Nephron progenitor cell (in vitro differentiated cells): ENCODE measurements at places on chromosomes 16 and 17.

GRCh38 chr17:2860045-2860444, 63.8 kb downstream of the RAP1GAP2 start:
- no peak for DNase-seq

DNA sequence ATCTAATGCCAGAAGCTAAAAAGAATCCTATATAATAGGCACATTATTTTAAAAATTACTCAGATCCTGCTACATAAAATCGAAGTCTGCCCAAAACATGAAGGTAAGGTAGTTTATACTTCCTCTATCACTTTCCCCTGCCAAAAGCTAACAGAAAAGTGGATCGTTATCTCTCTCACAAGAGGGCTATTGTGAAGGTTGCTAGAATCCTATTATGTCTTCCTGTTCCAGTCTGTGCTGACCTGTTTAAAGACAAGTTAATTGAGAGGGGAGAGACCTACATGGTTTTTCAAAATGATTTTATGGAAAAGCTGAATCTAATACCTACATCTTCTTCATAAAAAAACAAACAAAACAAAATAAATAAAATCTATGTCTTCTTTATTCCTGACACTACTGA, 1410.9 kb upstream of the CDH8 start:
- DNase-seq = no peak

- DNase-seq = no peak
These were observed 231.9 kb upstream of the CA10 start for GRCh38 chr17:52390422-52390821.

DNA sequence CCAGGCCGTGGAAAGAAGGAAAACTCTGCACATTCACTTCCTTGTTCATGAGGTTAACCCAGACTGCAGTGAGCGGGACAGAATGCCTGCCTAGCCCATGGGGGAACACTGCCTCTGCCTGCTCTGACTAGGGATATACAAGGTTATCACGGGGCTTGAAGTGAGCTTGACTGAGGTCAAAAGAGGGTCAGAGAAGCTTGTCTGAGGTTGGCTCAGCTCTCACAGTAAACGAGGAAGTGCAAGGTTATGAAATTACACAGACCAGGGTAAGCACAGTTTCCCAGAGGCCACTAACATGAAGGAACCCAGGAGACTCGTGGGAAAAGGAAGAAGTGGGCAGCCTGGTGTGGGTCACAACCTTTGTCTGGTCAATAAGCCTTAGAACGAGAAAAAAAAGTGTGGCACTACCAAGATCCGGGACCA, 28.7 kb downstream of the HIC1 start:
- DNase-seq = no peak

- DNase-seq = no peak
These were observed 85.7 kb upstream of the HS3ST2 start for GRCh38 chr16:22728167-22728836.

DNA sequence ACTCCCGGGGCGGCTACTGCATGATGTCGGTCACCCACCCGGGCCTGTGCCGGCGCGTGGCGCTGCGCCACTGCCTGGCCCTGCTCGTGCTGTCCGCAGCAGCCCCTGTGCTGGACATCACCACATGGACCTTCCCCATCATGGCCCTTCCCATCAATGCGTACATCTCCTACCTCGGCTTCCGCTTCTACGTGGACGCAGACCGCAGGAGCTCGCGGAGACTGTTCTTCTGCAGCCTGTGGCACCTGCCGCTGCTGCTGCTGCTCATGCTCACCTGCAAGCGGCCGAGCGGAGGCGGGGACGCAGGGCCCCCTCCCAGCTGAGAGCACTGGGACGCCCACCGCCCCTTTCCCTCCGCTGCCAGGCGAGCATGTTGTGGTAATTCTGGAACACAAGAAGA, 29.8 kb downstream of the CDRT15 start:
- DNase-seq = no peak

- no peak for DNase-seq
These were observed 36.7 kb upstream of the CCL1 start for GRCh38 chr17:34399725-34400124.

- no peak for DNase-seq
These were observed 86.1 kb downstream of the RPA1 start for GRCh38 chr17:1915889-1916288.

DNA sequence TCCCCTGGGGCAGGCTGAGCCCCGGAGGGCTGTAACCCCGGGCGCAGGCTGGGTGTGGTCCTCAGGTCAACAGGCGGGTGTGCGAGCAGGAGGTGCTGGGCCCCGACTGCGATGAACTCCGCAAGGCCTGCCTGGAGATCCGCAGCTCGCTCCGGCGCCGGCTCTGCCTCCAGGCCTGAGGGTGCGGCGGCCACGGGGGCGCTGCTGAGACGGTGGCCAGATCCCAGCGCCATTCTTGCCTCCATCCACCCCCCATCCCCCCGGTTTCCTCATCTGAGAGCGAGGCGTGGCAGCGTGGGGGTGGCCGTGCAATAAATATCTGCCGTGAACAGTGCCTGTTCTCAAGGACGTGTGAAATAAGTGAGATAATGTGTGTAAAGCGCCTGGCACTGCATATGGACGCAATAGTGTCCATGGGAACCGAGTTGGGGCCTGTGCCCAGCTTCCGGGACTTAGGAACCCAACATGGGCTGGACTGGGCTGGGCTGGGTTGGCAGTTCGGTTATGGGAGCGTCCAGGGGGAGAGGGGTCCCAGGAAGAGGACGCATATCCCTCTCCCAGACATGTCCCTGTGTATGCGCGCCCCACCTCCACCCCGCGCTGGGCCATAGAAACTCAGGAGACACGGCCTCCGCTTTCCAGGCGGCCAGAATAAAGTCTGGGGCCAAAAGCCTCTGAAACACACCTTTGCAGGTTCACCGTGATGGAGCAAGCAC, 15.0 kb downstream of the ZNF213 start:
- peak; percentile 79 for DNase-seq

GRCh38 chr16:87206646-87207451, 110.3 kb downstream of the C16orf95 start:
- DNase-seq = no peak

DNA sequence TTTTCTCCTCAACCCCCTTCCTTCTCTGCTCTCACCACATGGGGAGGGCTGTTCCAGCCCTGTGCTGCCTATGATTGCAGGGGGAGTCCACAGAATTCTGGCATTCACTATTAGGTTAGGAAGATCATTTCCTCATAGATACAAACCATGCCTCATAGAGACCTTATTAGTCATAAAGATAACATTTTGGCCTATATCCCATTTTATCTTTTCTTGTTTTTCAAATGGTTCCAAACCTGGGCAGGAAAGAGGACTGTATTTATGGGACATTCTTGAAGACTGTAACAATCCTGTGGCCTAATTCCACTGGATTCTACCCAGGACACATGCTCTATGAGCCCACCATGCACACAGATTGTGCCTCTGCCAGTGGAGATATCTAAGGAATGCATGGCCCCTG, 51.7 kb downstream of the ASIC2 start:
- DNase-seq = no peak

GRCh38 chr16:54425681-54426552, 139.3 kb upstream of the IRX3 start:
- no peak for DNase-seq

GRCh38 chr17:79168486-79169055, 93.9 kb downstream of the ENGASE start:
- DNase-seq = no peak

- no peak for DNase-seq
These were observed 123.2 kb downstream of the CDRT15L2 start for GRCh38 chr17:20702692-20703091.

DNA sequence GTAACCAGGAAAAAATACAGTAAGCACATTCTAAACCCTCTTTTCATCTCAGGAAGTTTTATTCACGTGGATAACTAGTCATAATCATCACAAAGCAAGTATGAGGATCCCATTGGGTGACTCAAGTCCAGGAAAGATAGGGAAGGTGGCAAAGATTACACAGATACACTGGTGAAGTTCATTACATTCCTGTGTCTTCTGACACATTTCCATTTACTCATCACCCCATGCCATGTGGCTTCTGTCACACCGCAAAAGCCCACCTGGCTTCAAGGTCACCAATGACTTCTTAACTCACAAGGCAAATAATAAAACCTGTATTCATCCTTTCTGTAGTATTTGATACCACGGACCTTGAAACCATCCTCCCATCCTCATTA, 17.0 kb downstream of the HS3ST3A1 start:
- no peak for DNase-seq

- DNase-seq = no peak
These were observed 39.3 kb downstream of the SALL1 start for GRCh38 chr16:51111759-51112158.

DNA sequence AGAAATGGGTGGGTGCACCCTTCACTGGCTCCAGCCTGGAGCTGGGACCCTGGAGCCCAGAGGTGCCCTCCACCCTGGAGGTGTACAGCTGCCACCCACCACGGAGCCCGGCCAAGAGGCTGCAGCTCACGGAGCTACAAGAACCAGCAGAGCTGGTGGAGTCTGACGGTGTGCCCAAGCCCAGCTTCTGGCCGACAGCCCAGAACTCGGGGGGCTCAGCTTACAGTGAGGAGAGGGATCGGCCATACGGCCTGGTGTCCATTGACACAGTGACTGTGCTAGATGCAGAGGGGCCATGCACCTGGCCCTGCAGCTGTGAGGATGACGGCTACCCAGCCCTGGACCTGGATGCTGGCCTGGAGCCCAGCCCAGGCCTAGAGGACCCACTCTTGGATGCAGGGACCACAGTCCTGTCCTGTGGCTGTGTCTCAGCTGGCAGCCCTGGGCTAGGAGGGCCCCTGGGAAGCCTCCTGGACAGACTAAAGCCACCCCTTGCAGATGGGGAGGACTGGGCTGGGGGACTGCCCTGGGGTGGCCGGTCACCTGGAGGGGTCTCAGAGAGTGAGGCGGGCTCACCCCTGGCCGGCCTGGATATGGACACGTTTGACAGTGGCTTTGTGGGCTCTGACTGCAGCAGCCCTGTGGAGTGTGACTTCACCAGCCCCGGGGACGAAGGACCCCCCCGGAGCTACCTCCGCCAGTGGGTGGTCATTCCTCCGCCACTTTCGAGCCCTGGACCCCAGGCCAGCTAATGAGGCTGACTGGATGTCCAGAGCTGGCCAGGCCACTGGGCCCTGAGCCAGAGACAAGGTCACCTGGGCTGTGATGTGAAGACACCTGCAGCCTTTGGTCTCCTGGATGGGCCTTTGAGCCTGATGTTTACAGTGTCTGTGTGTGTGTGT, 46.8 kb downstream of the IL21R start:
- no peak for DNase-seq

DNA sequence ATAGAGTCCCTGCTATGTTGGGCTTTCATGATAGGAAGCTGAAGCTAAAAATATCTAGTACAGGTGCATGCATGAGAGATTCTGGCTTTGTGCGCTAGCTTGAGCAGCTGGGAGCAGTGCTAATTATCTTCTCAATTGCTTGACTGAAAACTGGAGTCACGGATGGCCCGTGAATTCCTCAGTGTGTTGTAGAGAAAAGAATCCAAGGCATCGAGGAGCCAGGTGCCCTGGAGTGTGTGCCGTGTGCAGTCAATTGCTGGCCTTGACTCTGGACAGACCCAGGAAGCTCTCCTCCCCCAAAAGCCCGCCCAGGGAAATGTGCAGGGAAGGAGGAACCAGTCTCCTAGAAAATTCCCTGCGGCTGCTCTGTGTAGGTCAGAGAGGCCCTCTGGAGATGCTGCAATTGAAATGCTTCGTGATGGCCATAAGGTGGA, 14.2 kb downstream of the LGALS3BP start:
- no peak for DNase-seq

- DNase-seq = no peak
These were observed 14.6 kb downstream of the RBBP6 start for GRCh38 chr16:24553983-24554382.

- DNase-seq = no peak
These were observed 886.3 kb upstream of the RBFOX1 start for GRCh38 chr16:6446370-6446769.

GRCh38 chr17:21008992-21009671, 33.7 kb downstream of the USP22 start:
- no peak for DNase-seq

- DNase-seq = no peak
These were observed 14.3 kb downstream of the POLR3E start for GRCh38 chr16:22311520-22311919.

- no peak for DNase-seq
These were observed 8.1 kb downstream of the GPRC5B start for GRCh38 chr16:19876501-19877059.

DNA sequence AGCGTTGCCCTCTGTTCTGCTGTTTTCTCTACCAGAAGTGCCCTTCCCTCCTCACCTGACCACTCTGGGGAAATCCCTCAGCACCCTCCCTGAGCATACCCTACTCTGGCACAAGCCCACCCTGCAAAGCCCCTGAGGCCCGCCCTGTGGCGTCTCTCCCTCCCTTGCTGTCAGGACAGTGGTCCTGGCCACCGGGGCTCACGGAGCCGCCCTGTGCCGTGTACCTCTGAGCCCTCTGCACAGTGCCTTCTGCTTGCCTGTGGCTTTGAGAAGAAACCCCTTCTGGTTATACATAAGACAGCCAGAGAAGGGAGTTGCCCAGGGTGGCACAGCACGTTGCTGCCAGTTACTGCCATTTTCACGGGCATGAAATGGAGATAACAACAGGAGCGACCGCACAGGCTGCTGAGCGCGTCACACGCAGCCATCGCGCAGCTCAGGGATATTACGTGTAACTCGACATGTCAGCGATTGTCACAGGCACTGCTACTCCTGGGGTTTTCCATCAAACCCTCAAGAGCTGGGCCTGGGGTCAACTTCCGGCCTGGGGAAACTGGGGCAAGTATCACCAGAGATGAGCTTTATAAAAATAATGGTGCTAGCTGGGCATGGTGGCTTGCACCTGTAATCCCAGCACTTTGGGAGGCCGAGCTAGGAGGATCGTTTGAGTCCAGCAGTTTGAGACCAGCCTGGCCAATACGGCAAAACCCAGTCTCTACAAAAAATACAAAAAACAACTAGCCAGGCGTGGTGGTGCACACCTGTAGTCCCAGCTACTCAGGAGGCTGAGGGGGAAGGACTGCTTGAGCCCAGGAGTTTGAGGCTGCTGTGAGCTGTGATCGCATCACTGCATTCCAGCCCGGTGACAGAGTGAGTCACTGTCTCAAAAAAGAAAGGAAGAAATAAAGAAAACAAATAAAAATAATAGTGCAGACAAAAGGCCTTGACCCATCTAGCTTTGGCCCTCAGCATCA, 14.8 kb downstream of the SCGB1C2 start:
- no peak for DNase-seq

- DNase-seq = no peak
These were observed 11.0 kb upstream of the LHX1 start for GRCh38 chr17:36926226-36926625.

GRCh38 chr16:88693420-88694177, 7.3 kb upstream of the SNAI3 start:
- DNase-seq = no peak

GRCh38 chr17:15181333-15181732, 83.8 kb downstream of the PMP22 start:
- no peak for DNase-seq
